ENCODE measurements at places on chromosomes 3 and 15.
A peak's percentile ranks its signal among the peaks of the same experiment; 100 is the strongest.

- DNase-seq, result no peak
Measured at GRCh38 chr3:127394031-127394430, 106.2 kb upstream of the PRR20G start.

DNA sequence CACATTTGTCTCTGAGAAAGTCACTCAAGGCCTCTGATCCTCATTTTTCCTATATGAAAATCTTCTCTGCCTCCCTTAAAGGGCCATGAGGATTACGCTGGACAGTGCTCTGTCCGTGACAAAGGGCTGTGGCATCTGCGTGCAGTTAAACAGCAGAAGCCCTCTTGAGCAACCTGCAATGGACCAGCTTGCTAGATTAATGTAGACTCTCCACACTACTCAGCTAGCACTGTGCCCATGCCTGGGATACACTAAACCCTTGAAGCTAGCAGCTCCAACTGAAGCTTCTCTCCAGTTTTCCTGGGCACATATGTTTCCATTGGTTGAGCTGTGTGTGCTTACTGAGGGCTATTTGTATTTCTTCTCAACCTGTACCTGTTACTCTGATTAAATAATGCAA, 303.8 kb downstream of the RPLP1 start:
- no peak for DNase-seq

DNA sequence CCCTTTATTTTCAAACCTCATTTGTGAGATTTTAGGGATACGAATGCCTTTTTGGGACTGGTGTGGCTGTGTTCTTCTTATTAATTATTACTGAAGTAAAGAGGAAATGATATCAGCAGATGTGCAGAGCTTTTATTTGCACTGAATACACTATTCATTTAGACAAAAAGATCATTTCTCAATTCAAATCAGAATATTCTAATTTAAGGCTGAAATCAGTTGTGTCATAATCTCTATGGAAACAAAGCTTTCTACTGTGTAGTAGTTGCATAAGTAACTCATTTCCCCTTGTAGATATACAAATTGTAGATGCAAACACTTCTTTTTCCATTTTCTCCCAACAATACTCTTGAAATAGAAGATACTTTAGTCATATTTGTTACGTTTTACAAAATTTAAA, 56.0 kb downstream of the PDE8A start:
- no peak for DNase-seq

GRCh38 chr3:190972840-190973270, 110.4 kb upstream of the GMNC start:
- no peak for DNase-seq

DNA sequence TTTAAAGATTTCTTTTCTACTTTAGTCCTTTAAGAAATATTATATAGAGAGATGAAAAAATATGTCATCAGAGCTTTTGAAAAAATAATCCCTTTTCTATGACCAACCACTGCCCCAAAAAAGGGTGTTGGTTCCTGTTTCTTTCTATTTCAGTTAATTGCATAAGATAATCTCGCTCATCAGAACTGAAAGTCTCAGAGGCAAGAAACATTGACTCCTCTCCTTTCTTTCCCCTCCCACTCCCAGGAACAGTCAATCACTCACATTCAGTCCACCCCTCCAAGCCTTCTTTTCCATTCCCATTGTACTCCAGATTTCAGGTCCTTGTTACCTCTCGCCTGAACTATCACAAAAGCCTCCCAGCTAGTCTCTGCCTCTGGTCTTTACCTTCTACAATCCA, 153.7 kb upstream of the ABI3BP start:
- no peak for DNase-seq

DNA sequence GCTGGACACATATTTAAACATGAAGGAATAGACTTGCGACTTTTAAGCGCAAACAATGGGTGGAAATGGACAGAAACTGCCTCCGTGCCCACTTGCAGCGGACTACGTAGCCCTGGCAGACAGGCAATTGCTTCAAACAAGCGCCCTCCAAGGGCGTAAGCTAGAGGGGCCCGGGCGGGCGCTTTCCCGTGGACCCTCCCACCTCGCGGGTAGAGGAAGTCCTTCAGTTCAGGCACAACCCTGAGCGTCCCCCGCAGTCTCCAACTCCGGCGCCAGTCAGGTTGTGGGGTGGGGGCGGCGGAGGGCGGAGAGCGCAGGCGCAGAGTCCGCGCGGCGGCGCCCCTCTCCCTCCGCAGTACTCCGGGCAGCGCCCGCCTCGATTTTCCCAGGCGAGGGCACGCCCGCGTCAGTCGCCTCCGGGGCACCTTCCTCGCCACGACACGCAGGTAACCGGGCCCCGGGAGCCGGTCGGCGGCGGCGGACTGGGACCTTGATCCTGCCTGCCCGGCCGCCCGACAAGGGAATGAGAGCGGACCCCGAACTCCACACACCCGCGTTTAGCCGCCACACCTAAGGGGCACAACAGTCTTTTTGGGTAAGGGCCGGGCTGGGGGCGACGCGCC, at the start of gene SLC35G2:
SLC35G2 (plus strand) TSS at position 358 of the 623 bp plus-strand sequence. CDS start 35,335 bp downstream, outside the sequence.
- peak; percentile 76 for DNase-seq

DNA sequence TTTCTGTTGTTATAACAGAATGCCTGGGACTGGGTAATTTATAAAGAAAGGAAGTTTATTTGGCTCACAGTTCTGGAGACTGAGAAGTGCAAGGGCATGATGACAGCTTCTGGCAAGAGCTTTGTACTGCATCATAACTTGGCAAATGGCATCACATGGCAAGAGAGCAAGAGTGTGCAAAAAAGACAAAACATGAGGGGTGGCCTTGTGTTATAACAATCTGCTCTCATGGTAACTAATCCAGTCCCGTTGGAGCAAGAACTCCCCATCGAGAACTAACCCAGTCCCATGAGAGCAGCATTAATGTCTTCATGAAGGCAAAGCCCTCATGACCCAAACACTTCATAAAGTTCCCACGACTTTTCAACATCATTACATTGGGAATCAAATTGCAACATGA, 23.2 kb downstream of the SCN11A start:
- no peak for DNase-seq

GRCh38 chr3:46477756-46478155, 13.1 kb upstream of the LTF start:
- DNase-seq, result no peak

- no peak for DNase-seq
Measured at GRCh38 chr15:75237316-75237982, 20.7 kb upstream of the GOLGA6C start.

- DNase-seq, result no peak
Measured at GRCh38 chr3:97990624-97991292, 18.5 kb upstream of the RIOX2 start.

DNA sequence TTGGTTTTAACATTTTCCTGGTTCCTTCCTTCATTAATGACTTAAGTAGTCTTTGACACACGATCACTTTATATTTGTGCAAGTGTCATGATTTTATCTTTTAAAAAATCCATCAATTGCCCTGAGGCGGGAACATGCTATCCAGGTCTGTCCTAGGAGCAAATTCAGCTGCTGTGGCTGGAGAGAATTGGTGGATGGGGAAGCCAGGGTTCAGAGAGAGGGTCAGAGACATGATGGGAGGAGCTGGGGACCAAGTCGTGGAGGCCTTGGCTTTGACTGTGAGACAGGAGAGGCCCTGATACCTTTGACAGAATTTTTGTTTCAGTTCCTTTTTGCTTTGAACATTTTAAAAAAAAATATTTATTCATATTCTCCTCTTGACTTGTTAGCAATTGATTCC, 89.0 kb downstream of the CHRNA7 start:
- DNase-seq, result no peak

DNA sequence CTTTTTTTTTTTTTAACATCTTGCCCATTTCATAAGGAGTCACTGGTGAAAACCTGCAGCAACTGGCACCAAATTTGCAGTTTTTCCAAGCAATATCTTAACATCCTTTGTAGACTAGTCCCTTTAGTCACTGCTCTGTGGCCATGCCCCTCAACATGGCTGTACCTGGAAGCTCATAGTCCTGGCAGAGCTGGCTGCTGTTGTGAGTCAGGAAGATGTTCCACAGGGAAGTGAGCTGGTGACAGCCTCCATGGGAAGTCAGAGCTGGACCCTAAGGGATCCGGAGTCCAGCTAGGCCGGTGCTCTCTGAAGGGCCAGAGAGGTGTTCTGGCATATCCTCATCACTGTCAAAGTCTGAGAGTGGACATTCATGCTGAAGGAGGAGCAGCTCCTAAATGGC, 99.3 kb upstream of the ZBED2 start:
- no peak for DNase-seq

- DNase-seq, result no peak
Measured at GRCh38 chr3:13465236-13465873, 14.8 kb upstream of the HDAC11 start.

DNA sequence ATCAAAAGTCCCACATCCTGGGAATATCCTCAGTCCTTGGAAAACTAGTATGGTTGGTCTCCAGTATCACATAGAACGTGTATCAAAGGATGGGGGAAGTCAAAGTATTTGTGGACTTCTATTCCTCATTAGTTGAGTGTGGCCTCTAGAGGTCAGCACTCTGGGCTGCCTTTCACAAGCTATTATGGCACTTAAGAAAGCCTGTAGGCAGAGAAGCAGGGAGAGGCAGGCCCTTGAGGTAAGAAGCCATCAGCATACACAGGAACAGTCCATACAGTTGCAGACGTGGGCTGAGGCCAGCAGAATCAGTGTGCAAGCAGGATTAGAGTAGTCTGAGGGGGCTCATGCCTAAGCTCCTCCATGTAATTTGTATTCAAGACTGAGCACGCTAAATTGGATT, 341.7 kb downstream of the CLSTN2 start:
- DNase-seq, result no peak

All from ascending aorta (tissue), 2 donors.